ENCODE measurements at places on chromosomes 6 and 20.

DNA sequence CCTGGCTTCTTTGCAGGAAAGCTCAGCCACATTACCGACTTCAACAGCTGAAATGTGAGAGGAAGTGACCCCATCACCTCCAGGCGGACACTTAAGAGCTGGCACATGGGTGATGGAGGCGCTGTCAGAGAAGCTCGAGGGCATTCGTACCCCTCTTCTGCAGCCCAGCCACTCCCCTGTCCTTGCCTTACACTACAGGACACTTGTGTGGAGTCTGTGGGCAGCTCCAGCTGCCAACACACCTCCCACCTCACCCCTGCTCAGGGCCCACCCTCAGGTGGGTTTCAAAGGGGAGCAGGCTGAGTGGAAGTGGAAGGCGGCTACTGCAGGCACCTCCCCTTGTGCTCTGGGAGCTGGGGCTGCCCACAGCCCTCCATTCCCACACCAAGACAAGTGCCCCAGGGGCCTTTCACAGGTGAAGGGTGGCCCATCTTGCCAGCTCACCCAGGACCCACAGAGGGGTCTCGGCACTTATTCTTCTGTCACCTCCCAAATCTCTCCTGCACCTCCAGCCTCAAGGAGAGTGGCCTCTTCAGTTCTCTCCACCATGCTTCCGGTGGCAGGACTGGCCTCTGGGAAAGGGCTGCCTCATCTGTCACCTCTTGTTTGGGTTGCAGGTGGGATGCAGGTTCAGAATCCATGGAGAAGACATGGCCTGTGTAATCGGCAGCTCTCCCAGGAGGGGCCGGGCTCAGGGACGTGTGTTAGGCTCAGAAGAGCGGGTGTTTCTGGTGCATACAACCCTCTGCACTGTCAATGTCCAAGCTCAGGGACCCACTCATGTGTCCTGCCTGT, 49.8 kb downstream of the IRF4 start:
- no peak for DNase-seq

- DNase-seq: no peak
Observed at GRCh38 chr20:15253431-15253830, 916.0 kb upstream of the FLRT3 start.

- DNase-seq: no peak
Observed at GRCh38 chr6:125279961-125280360, 21.8 kb downstream of the HDDC2 start.

DNA sequence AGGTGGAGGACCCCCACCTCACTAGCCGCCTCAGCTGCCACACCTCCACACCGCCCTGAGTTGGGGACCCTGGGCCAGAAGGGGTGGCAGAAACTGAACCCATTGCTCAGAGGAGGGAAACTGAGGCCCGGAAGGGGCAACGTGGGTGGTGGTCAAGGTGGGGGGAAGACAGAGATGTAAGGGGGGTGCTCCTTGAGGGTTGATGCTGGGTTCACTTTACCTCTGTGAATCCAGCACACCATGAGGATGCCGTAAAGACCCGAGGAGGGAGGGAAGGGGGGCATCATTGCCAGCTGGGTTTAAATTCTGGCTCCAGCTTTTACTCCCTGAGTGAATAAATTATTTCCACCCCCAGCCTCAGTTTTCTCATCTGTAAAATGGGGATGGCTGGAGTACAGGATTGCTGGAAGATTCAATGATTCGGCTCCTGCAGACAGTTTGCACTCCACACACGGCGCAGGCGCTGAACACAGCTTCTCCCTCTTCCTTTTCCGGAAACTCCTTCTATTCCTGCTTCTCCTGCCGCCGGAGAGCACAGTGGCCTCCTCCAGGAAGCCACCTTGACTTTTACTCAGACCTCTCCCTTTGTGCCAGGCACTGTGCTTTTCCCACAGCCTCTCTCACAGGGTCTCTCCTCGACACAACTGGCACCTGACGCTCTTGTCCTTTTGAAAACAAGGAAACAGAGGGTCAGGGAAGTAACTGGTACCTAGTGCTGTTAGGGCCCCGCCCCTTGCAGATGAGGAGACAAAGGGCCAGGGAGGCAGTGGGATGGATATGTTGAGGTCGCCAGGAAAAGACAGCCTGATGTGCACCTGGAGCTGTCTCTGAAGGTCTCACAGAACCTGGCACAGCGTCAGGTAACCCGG, 59.4 kb downstream of the UBE2V1 start:
- DNase-seq: no peak

DNA sequence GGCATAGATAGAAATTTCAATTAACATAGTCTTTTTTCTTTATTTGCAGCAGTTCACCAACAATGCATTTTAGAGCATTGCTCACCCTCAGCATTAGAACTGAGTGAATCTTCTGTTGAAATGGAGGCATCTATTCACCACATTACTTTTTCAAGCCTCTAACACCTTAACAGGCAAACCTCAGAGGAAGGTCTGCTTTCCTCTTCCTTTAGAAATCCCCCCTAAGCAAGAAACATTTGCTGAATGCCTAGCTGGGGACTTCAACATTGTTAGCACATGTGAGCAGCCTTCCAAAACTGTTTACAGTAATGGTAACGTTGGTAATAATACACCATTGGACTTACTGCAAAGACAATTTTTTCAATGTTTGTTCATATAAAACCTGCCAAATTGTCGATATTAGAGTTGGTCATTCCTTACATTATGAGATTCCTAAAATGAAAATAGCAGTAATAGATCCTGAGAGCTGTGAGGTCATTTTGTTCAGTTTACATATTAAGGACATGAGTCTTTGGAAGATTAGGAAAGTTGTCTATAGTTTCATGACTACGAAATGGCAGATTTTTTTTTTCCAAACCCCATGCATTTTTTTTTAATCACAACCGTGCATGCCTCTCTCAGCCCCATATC, 20.6 kb upstream of the AKIRIN2 start:
- no peak for DNase-seq

GRCh38 chr20:23868321-23868720, 11.2 kb downstream of the CST5 start:
- DNase-seq: no peak

- DNase-seq: no peak
Observed at GRCh38 chr20:46020555-46020954, 8.5 kb upstream of the SLC12A5 start.

GRCh38 chr20:2001119-2001518, 7.3 kb upstream of the PDYN start:
- no peak for DNase-seq

DNA sequence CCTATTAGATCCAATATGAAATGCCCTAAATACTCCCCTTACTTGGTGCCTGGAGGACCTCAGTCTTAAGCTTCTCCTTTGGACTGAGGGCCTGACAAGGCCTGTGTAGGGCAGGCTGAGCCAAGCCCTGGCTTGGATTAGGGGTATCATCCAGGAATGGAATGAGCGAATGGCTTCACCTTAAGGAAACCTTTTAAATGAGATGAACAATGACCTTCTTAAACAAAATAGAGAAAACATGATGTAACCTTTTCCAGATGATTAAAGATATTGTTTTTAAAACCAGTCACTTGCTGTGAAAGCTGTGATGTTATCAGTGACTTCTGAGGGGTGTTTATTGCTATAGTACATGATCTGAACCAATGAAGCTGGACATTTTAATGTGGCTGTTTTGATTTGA, 55.5 kb downstream of the TRAF3IP2 start:
- DNase-seq: no peak

- no peak for DNase-seq
Observed at GRCh38 chr6:151637814-151638213, 144.0 kb downstream of the CCDC170 start.

- no peak for DNase-seq
Observed at GRCh38 chr6:4804095-4804494, 27.9 kb downstream of the CDYL start.

GRCh38 chr20:60565083-60565482, 606.9 kb downstream of the CDH26 start:
- DNase-seq: no peak
